AG09319 (cell line): ENCODE measurements at places on chromosomes 7 and 10.

DNA sequence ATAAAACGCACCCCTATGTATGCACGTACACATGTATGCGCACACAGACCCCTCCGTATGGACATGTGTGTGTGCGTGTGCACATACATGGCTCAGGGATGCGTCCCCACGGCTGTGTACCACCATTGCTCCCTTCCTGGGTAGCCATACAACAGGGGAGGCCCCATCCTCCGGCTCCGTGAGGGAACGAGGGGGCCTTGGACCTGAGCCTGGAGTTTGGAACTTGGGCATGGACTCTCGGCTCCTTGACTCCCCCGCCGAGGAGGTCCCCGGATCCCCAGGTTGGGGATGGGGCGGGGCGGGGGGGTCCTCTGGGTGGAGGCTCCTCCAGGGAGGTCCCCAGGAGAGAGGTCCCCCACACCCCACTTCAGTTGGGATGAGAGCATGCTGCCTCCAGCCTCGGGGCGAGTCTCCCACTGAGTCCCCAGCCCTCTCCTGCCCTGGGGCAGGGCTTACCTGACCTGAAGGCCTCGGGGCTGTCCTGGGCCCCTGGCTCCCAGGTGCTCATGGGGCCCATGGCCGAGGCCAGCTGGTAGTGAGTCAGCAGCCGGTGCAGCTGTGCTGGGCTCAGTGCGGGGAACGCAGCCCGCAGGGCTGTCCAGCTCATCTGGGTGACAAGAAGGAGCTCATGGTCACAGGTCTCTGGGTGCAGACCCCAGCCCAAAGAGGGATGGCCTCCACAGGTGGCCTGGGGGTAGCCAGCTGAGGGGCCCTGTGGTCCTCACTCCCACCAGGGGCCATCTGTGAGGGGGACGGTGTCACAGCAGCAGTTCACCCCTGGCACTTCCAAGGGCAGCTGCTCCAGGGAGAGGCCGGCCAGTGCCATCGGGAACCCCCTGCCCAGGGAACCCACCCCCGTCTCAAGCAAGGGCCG, 29.9 kb downstream of the AP5Z1 start:
- no peak for DNase-seq

DNA sequence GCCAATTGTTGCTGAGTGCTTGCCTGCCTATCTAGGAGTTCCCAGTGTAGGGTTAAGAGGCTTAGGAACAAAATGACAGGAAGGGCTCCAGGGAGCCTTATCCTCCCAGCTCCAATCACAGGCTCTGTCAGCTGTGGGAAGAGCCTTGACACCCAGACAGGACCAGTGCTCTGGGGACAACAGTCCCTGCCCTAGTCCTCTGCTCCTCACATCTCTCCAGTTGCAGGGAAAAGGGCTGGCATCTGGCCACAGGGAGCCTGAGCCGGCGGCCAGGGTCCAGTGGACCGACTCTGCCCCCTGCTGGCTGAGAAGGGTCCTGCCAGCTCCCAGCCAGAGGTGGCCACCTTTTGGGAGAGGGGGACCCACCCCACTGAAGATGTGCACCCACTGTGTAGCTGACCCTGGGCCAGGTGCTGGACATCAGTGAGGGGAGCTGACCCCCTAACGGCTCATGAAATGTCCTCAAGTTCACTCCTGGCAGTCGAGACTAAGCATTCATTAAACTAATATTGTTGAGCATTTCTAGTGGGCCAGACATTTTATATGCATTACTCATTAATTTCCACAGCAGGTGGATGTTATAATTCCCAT, 17.6 kb downstream of the DNAJB12 start:
- no peak for DNase-seq

DNA sequence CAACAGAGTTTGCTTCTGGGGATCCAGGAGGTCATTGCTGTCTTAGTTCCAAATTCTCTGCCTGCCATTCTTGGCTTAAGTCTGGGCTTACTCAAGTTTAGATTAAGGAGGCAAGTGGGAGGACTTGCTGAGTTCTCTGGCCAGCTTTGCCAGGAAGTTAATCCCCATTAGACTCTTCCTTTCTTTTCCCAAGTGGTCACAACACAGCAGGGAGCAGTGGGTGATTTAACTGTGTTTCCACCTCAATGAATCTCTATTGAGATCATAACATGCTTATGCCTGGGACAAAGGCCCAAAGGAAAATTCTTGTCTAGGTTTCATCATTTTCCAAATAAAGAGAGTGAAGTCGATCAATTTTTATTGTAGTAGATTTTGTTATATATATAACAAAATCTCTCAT, 1159.6 kb downstream of the SORCS3 start:
- DNase-seq, result no peak

DNA sequence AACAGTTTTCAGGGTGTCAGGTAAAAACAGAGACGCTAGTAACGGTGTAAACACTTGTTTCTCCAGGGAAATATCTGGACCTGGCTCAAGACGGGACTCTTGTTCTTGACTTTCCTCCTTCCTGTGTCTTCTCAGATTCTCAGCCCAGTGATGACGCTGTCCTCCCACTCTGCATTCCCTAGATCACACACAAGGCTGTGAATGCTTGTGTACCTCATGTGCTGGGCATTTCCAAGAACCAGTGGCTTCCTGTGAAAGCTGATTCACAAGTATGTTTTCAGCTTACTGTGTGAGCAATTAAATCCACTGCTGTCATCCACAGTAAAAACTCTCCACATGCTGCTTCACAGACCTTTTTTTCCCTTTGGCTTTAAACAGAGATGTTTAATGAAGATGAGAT, 193.8 kb upstream of the DPP6 start:
- DNase-seq, result no peak

DNA sequence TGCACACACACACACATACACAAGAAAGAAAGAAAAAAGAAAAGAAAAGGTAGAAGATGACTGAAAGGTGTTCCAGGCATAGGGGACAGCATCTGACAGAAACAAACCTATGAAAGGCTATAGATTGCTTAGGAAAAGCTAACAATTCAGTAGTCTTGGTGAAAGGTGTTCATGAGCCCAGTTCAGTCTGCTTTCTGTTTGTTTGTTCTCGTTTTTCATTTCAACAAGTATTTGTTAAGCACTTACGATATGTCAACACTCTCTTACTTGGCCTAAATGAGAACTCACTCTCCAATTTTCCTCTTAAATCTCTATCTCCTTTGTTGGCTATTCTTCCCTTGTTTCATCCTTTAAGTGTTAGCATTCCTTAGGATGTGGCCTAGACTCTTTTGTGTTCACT, 133.2 kb downstream of the GRM8 start:
- DNase-seq, result no peak

- DNase-seq, result no peak
These were observed 74.8 kb upstream of the RPA3 start for GRCh38 chr7:7793249-7793648.

- no peak for DNase-seq
These were observed 52.2 kb downstream of the STEAP1B start for GRCh38 chr7:22447762-22448161.

DNA sequence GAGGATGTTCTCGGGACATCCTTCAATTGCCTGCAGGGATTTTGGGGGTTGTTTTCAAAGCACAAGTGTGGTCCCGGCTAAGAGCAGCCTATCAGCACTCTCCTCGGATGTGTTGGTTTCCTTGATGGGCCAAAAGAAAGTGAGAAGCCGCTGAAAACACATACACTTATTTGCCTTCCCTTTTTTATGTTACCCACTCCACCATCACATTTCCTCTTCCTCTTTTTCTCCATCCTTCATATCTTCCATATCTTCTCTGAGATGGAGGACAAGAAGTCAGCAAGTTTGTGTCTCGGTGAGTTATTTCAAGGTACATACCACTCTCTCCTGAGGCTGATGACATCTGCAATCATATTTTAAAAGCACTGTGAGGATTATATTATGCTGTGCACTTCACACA, 64.0 kb downstream of the ZNF33B start:
- no peak for DNase-seq

- no peak for DNase-seq
These were observed 40.4 kb downstream of the GTF2IRD1 start for GRCh38 chr7:74494076-74494548.

DNA sequence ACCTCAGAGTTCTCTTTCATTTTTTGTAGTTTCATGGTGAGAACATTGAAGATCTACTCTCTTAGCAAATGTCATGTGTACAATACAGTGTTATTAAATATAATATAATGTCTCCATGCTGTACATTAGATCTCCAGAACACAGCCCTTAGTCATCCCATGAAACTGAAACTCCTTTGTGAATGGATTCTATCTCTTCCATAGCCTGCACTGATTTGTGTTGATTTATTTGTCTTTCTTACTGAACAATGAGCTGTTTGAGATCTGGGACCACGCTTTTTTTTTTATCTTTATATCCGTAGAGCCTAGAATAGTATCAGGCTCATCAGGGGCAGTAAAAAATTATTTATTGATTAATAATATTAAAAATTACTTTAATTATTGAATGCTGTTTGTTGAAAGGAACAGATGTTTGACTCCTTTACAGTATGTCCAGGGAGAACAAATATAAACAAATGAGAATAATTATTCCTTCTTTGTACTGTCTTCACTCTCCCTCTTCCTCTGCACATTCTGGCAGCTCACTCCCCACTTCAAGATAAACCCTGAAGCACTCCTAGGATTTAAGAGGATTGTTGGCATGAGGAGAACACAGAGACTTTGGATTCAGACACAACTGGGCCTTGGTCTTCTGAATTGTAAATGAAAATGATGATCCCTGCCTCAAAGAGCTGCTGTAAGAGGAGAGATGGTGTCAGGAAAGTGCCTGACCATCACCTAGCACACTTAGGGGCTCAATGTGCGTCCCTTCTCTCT, 81.6 kb upstream of the MSRB2 start:
- no peak for DNase-seq

DNA sequence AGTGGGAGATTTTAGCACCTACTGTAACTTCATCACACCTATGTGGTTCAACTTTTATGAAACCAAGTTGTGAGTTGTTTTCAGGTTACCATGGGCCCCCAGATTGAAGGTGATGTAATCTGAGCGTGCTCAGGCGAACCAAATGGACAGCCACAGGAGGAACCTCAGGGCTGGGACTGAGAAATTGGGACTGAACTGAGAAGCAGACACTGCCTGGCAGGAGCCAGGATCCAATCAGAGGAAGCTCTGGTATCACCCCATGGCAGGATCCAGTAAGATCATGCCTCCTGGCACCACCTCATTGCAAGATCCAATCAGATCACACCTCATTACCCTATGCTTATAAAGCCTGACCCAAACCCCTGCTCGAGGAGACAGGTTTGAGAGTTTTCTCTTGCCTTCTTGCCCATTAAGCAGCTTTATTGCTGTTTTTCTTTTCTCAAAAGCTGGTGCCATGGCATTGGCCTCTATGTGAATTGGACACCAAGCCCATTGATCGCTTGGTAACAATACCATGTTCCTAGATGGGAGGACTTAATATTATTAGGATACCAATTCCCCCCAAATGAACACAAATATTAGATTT, 43.2 kb upstream of the GDF10 start:
- DNase-seq, result no peak

- DNase-seq, result no peak
These were observed 14.7 kb downstream of the TMEM60 start for GRCh38 chr7:77783545-77783944.

DNA sequence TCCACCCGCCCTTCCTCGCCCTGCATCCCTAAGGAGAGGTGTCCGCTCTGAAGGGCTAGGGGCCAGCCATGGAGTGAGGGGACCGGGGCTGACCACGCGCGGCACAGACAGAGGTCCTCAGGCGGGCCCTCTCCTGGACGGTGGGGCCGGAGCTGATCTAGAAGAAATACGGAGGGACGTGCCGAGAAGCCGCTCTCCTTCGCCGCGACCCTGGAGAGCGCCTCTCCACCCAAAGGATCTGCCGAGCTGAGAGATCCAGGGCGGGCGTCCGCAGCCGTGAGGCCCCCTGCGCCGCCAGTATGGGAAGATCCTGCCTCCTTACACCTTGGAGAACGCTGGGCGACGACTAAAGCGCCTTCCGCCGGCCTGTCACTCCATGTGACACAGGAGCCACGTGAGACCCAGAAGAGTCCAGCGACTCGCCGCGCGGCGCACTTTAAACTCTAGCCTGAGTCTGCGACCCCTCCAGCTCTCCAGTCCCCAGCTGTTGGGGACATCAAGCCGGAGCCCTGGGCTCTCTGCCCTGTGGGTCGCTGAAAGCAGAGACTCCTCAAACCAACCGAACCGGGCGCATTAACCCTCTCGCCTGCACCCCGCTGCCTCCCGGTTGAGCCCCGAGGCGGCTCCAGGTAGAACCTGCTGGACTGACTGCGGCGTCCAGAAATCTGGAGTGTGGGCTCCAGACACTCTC, 1.5 kb upstream of the SFMBT2 start:
- DNase-seq, result no peak

DNA sequence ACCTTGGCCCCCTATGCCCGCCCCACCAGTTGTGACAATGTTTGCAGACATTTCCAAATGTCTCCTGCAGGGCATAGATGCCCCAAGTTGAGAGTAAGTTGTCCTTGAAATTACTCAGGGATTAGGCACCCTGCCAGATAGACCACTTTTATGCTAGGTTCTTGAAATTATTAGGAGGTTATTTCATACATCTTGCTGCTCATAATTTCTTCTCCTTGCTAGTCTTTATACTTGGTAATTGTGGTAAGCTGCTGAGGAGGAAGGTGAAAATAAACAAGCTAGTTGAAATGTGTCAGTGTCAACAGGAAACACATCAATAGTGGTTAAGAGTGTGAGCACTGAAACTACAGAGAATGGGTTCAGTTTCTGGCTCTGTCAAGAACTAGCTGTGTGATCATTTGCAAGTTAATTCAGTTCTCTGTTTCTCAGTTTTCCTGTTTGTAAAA, 63.7 kb upstream of the AOAH start:
- no peak for DNase-seq

DNA sequence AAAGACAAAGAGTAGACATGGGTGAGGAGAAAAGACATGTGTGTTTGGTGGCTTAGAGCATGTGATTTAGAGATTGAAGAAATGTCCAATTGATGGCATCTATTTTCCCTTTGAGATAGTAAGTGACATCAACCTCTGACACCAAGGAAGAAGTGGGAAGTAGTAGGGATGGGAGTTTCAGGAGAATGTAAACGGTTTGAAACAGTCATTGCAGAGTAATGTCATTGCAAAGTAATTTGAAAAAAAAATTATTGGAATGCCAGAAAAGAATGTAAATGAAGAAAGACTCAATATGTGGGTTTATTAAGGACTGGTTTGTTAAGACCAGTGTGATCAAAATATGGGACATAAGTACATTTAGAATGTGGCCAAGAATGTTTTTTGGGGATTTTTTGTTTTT, 26.6 kb downstream of the GNG11 start:
- DNase-seq, result no peak

DNA sequence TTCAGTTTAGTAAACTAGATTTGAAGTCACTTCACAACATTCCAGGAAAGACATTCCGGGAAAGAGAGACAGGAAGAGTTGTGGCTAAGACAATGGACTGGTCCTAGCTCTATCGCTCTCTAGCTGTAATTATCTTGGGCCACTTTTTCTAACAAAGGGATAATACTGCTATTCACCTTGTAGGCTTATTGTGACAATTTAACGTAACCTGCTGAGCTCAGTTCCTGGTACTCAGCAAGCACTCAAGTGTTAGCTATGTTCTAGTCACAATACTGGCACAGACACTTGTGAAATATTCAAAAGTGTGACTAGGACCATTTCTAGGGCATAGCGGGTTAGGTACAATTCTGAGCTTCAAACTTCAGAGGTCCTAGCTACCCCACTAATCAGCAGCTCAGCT, 12.0 kb upstream of the NRCAM start:
- no peak for DNase-seq
